Stimulated activated CD8-positive, alpha-beta memory T cell treated with anti-CD3 and anti-CD28 coated beads, Interleukin-7, amount 100 ng/mL, for 1 hour (primary cell): ENCODE measurements at places on chromosomes 7 and 10.

GRCh38 chr7:111578754-111579153, 16.5 kb upstream of the IMMP2L start:
- no peak for DNase-seq

DNA sequence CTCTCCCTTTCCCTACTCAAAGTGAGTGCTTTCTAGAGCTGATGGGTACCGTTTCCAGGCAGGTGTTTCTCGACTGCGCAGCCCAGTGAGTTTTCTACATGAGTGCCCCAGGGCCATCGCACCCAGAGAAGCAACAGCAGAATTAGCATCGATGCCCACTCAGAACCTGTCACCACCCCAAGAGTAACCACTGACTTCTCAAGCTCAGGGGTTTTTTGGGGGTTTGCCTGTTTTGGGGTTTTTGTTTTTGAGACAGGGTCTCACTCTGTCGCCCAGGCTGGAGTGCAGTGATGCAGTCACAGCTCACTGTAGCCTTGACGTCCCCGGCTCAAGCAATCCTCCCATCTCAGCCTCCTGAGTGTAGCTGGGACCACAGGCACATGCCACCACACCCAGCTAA, 25.7 kb downstream of the SNX8 start:
- DNase-seq: no peak

DNA sequence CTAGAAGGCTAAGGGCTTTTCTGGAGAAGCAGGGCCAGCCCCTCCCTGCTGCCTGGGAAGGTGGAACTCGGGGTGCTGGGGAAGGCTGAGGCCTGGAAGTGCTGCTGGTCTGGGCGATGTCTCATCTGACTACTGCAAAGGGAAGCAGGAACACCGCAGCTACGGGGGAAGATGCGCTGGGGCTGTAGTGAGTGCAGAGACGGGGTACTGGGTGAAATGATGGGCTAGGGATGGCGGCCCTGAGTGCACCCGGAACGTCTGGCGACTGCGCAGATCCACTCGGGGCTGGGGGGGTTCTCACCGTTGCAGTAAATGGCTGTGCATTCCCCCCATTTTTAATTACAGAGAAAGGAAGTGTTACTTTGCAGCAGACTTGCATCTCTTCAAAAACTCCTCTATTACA, 195.4 kb upstream of the ADARB2 start:
- DNase-seq: no peak

DNA sequence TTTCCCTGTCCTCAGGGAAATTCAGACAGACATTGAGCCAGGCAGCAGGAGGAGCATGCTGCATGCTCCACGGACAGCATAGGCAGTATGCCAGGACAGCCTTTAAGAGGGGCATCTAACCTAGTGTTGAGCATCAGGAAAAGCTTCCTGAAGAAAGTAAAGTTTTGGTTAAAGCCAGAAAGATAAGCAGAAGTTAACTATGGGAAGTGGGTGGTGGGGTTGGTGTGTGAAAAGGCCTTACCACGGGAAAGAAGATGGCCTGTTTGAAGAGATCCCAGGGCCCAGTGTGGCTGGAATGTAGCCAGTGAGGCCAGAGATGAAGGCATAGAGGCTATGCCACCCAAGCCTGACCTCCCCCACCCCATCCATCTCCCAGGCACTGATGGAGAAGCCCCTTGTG, 102.4 kb upstream of the PLXNA4 start:
- DNase-seq: no peak

DNA sequence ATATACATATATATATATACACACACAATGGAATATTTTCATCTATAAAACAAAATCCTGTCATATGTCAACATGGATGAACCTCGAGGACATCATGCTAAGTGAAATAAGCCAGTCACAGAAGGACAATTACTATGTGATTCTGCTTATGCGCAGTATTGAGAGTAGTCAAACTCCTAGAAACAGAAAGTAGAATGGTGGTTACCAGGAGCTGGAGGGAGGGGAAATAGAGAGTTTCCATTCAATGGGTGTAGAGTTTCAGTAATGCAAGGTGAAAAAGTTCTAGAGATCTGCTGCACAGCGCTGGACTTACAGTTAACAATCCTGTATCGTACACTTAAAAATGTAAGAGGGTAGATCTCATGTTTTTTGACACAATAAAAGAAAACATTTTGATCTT, 181.9 kb downstream of the CDCA7L start:
- DNase-seq: no peak

GRCh38 chr10:59803714-59804113, 50.5 kb upstream of the MRLN start:
- DNase-seq: no peak

GRCh38 chr10:93751832-93752231, 5.9 kb upstream of the LGI1 start:
- no peak for DNase-seq

DNA sequence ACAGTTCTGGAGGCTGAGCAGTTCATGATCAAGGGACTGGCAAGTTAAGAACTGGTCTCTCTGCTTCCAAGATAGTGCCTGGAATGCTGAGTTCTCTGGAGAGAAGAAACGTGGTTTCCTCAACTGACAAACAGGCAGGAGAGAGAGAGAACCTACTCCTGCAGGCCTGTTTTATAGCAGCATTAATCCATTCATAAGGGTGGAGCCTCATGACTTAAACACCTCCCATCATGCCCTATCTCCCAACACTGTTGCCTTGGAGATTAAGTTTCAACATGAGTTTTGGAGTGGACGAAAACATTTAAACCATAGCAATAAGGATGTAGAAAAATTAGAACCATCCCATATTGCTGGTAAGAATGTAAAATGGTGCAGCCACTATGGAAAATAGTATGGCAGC, 32.3 kb upstream of the IMMP2L start:
- no peak for DNase-seq

- DNase-seq: no peak
Observed at GRCh38 chr10:760622-761021, 71.2 kb upstream of the DIP2C start.

DNA sequence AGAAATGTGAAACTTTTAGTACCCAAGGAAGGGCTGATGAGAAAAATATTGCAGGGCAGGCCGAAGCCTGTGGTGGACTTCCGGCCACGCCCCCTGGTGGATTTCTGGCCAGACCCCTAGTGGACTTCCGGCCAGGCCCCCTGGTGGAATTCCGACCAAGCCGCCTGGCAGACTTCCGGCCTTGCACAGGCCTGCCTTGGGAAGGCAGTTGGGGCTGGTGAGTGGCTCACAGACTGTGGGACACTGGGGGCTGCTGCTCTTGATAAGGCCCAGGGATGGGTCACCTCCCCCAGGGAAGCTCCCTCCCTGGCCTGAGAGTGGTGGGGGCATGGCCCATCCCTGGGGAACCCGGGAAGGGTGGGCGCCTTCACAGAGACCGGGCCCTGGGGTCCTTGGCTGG, 116.4 kb upstream of the MKI67 start:
- no peak for DNase-seq
